EH (cell line): ENCODE measurements at places on chromosomes 16 and 17.

DNA sequence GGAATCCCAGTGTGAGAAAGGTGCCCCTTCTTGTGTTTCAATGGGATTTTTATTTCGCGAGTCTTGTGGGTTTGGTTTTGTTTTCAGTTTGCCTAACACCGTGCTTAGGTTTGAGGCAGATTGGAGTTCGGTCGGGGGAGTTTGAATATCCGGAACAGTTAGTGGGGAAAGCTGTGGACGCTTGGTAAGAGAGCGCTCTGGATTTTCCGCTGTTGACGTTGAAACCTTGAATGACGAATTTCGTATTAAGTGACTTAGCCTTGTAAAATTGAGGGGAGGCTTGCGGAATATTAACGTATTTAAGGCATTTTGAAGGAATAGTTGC lies 567 bp downstream of the UBB start:
- DNase-seq, result peak; percentile 40

- DNase-seq, result no peak
Measured at GRCh38 chr17:6085812-6086211, 15.6 kb downstream of the WSCD1 start.

- no peak for DNase-seq
Measured at GRCh38 chr16:49000594-49000993, 281.0 kb downstream of the CBLN1 start.

GRCh38 chr17:50917418-50917743 lies 51.2 kb upstream of the TOB1 start:
- no peak for DNase-seq

DNA sequence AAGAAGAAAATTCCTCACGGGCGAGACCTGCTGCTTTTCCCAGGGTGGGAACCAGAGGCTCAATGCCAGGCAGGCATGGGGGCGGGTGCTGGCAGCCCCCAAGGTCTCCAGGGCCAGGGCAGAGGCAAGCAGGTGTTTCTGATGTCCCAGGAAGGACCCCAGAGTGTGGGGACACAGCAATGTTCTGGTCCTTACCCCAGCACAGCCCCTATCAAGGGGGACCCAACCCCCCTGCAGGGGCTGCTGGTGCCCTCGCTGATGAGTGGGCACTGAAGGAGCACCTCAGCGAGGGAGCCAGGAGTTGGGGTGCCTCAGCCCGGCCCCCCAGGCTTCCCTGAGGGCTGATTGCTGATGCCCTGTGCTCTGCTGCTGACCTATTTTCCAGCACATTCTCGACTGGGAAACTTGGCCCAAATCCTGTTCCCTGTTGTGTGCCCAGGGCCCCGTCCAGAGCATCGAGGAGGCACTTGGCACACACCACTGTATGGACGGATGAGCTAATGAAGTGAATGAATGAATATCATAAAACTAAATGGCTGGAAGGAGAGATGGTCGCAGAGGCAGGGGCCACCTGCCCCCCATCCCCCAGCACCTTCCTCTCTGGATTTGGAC lies 2.8 kb downstream of the DBNDD1 start:
- DNase-seq, result no peak

- DNase-seq, result no peak
Measured at GRCh38 chr16:6947291-6947690, 385.4 kb upstream of the RBFOX1 start.

DNA sequence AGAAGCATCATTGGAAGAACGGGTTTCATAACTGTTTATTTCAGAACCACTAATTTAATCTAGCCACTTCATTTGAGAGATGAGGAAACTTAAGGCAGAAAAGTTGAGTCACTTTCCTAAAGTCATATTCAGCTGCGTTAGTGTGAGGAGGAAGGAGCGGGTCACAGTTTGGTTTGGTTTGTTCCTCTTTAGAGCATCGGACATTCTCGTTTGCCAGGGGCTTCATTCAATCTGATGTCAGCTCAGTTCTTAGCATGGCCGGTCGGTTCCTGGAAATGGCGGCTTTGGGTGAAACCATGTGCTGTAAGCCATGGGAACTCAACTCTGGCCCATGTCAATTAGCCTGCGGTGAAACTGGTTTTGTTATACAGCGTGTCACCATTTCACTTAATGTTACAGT lies 186.5 kb downstream of the LGALS9B start:
- DNase-seq, result no peak

DNA sequence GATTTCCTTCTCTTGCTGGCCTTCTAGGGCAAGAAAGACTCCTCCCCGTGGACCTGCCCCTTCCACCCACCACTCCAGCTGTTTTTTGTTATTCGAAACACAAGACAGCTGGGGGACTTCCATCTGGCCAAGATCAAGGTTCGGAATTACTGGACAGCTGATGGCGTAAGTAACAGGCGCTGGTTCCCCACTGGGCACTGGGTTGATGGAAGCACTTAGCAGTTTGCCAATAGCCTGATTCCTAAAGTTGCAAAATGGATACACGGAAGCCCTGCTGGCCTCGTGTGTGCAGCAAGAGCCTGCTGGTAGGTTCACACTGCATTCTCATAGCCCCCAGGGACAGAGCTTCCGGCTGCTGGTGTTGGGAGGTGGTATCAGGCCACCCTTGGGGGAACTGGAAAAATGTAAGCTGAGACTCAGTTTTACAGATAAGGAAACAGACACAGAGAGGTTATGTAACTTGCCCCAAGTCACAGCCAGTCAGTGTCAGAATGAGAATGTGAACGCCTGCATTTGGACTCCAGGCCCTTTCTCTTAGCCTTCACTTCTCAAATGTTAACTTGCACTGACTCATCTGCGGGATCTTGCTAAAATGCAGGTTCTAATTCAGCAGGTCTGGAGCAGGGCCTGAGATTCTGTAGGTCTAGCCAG lies 171.7 kb downstream of the KATNIP start:
- no peak for DNase-seq

GRCh38 chr17:68161644-68162428 lies 86.0 kb upstream of the AMZ2 start:
- DNase-seq, result peak; percentile 42

- DNase-seq, result no peak
Measured at GRCh38 chr16:56478281-56479049, 27.1 kb downstream of the OGFOD1 start.

GRCh38 chr17:83119987-83120864 lies 40.8 kb downstream of the METRNL start:
- DNase-seq, result no peak

DNA sequence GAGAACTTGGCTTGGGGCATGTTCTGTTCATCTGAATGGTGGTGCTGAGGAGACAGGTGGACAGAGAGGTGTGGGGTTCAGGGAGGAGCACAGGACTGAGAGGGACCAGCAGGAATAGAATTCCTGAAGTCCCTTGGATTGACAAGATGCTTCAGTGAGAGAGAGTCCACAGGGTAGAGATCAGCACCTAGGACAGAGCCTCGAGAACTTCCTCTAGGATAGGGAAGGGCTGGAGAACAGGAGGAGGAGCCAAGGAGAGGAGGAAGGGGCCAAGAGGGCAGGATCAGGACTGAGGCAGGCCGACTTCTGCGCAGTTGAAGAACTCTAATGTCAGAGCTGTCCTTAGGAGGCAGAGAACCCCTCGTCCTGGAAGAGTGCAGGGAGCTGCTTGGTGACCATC lies 138.4 kb downstream of the PRKCB start:
- DNase-seq, result no peak

DNA sequence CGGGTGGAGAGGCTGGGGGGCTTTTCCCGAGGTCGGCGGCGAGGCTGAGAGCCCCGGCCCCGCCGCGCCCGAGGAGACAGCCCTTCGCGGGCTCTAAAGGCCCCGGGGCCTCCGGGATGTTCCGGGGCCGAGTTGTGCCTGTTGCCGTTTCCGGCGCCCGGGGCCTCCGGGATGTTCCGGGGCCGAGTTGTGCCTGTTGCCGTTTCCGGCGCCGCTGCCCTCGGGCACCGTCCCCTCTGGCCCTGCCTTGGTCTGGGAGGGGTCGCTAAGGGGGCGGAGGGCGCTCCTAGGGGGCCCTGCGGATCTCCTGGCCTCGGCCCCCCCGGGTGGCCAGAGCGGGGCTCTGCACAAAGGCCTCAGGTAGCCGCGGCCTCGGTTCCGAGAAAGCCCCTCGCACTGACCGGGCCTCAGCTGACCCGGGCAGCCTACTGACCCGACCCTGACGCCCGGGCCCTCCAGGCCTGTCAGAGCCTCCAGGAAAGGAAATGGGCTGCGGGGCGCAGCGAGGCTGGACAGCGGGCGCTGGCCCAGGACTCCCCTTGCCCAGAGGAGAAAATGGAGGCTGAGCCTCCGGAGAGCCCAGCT lies 24.2 kb downstream of the ACTG1 start:
- peak; percentile 32 for DNase-seq

- no peak for DNase-seq
Measured at GRCh38 chr17:67238991-67239390, 6.0 kb downstream of the HELZ start.

DNA sequence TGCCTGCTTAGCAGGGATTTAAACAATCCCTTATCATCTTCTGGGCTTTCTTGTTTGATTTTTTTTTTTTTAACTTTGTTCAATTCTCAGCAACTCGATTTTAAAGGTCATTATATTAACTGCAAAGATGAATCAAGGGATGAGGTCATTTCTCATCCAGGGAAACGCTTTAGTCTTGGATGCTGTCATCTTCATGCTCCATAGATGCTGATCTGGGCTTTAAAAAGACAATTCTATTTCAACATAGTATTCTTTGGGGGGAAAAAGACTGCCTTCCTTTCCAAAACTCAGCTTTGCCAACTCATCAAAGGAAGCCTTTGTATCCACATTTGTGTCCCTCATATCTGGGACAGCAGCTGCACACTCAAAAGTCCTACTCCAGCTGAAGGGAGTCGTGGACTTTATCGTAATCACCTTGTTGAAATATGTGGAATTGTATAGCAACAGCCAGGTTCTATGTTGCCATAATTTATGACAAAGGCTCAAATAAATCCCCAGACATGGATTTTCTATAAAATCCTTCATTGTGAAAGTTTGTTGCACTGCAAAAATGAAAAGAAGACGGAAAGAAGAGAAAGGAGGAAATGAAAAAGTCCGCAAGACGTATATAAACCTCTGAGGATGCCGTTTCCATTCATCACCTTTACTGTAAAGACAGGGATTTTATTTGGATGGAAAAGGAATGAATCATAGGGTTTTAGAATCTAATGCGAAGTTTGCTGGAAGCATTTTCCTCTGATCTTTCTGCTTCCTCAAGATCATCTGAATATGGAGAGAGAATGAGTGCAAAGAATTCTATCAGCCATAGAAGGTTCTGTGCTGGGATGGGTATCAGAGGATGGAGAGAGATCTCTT lies 48.6 kb upstream of the XYLT1 start:
- DNase-seq, result peak; percentile 82

GRCh38 chr16:57190136-57190535 lies 4.0 kb downstream of the RSPRY1 start:
- peak; percentile 50 for DNase-seq

DNA sequence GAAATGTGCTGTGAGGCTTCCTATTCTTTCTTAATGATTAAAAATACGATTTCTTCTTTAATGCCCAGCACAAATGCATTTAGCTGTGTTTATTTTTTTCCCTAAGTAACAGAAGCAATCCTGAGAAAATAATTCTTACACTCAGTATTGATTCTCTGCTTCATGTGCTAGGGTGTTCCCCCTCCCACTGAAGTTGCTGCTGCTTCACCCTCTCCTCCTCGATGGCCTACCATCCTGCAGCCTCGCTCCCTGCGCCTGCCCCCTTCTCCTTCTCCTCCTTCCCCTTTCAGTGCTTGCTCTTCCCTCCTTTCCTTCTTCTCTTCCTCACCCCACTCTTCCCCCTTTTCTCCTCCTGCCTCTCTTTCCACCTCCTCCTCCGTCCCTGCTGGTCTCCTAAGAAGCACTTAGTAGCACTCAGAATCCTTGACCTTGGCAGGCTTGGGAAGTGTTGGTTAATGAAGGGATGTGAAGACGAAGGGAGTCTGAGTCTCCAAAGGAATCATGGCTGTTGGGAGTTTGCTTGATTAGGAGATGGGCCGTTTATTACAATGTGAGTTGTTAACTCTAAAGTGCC lies 119.7 kb downstream of the RPTOR start:
- DNase-seq, result no peak

DNA sequence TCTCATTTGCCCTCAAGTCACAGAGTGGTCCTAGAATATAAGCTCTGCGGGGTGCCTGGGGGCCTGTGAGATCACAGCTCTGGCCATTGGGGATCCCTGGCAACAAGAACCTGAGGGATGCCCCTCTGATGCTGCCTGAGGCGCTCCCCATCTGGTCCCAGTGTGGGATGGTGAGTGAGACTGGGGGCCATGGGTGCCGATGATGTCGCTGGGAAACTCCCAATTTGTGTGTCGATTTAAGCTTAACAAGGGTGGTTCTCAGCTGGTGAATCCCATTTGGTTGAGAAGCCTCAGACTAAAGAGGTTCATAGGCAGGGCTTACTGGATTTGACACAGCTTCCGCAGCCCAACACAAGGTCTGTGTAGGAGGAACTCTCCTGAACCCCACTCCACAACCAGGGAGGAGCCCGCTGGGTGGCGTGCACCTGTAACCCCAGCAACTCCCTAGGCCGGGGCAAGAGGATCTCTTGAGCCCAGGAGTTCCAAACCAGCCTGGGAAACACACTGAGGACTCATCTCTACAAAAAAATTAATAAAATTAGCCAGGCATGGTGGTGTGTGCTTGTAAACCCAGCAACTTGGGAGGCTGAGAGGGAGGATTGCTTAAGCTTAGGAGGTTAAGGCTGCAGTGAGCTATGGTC lies 63.7 kb upstream of the SIAH1 start:
- DNase-seq, result no peak

- DNase-seq, result no peak
Measured at GRCh38 chr17:71989117-71989516, 131.7 kb upstream of the SOX9 start.

DNA sequence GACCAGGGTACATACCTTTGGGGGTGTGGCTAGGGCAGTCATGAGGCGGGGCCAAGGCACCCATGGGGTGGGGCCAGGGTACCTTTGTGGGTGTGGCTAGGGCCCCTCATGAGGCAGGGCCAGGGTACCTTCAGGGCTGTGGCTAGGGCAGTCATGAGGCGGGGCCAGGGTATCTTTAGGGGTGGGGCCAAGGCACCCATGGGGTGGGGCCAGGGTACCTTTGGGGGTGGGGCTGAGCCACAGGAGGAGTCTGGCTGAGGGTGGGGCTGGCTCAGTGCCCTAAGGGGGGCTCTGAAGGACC lies 3.5 kb downstream of the GNG13 start:
- no peak for DNase-seq

DNA sequence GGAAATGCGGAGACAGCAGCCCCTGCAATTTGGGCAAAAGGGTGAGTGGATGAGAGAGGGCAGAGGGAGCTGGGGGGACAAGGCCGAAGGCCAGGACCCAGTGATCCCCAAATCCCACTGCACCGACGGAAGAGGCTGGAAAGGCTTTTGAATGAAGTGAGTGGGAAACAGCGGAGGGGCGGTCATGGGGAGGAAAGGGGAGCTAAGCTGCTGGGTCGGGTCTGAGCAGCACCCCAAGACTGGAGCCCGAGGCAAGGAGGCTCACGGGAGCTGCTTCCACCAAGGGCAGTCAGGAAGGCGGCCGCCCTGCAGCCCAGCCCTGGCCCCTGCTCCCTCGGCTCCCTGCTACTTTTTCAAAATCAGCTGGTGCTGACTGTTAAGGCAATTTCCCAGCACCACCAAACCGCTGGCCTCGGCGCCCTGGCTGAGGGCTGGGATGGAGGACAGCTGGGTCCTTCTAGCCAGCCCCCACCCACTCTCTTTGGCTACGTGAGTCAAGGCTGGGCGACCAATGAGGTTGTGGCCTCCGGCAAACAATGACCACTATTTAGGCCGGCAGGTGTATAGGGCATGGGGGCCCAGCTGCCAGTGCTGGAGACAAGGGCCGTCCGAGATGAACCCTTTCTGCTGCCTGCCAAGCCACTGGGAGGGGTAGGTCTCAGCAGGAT lies 507 bp downstream of the SERPINF1 start:
- DNase-seq, result no peak
